Motor neuron (in vitro differentiated cells): ENCODE measurements at places on chromosomes 3 and 15.
A peak's percentile ranks its signal among the peaks of the same experiment; 100 is the strongest.

DNA sequence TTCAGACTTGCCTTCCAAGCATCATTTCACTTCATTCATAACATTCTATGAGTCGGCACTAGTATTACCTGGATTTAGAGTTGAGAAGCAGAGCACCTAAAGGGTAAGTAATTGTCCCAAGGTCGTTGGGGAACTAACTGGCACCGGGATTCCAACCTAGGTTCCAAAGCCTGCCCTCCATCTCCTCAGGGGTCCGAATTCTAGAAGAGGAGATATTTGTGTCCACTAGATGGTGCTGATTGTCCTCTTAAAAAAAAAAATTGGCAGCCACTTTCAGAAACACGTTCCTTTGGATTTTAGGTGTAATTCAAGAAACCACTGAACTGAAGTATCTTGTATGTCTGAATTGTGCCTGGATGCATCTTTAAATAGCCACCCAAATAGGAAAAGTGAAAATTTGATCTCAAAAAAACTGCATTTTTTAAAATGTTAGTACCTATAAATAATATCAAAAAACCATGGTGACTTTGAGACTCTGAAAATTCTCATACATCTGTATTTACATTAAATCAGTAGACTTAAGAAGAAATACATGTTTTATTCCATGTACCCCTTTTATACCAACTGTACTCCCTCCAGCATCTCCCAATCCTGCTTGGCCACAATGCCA, 3.9 kb upstream of the FSIP1 start:
- no peak for ATAC-seq

GRCh38 chr3:182023843-182024242, 312.1 kb downstream of the SOX2 start:
- ATAC-seq = no peak

DNA sequence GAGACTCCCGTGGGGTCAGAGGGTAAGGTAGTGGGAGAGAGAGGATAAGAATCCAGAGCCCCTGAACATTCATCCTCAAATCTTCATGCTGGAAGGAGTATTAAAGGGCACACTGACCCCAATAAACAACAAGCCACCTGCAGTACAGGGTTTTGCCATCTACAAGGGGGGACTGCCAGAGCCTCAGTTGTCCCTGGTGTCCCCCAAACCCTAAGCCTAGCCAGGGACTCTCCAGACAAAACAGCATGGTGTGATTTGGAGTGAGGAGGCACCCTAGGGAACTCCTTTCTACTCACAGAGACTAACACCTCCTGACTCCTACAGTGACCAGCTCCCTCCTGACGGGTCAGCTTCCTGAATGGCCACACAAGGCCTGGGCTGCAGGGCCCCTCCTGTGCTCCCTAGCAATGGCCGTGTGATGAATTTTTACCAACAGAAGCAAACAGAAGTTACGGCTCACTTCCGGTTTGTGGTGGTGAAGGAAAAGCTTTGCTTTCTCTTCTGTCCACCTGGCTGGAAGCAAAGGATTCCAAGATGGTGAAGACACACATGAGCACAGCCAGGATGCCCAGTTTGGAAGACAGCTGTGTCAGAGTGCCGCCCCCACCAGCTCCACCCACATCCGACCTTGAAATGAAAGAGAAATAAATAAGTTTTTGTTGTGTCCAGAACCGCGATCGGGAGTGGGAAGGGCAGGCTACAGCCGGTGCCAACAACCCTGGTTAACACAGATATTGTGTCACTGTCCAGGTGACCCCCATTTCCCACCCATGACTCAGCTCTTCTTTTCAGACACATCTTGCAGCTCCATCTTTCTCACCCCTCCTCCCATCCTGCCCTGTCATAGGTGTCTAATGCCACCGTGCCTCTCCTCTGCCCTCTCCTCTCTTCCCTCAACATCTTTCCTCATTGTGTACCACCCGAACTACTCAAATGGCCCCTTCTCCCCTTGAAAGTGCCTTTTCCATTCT, 69.6 kb upstream of the ATP13A3 start:
- ATAC-seq = no peak

DNA sequence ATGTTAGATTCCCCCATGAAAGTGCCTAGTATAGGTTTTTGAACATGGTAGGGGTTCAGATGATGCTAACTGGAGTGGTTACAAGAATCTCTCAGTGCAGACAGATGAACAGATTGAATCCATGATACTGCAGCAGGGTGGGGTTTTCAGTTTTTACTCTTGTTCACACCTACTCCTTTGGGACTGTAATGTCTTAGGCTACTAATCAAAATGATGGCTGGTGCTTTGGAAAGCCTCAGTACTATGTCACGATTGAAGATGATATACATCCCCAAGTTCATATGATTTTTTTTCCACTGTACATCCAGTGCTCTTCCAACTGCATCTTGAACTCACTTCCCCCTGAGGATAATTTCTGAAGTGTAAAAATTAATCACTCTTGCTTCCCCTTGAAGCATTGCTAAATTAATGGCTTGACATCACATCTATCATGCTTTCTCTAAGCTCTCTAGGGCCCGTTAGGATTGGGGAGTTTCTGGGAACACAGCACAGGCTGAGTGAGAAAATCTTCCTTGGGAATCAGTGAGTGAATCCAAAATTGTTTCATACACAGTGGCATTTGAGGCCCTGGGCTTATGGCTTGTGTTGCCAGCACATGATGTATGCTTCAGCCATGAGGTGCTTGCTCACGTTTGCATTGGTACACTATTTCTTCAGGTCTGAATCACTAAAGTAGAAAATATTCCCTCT, 115.0 kb upstream of the TPRG1 start:
- no peak for ATAC-seq

- peak; percentile 47 for ATAC-seq
Measured at GRCh38 chr15:73753250-73754130, at the start of gene INSYN1. TSS of gene INSYN1 (minus strand) at chr15:73753351. CDS start at chr15:73751130, 2,221 bp downstream.

DNA sequence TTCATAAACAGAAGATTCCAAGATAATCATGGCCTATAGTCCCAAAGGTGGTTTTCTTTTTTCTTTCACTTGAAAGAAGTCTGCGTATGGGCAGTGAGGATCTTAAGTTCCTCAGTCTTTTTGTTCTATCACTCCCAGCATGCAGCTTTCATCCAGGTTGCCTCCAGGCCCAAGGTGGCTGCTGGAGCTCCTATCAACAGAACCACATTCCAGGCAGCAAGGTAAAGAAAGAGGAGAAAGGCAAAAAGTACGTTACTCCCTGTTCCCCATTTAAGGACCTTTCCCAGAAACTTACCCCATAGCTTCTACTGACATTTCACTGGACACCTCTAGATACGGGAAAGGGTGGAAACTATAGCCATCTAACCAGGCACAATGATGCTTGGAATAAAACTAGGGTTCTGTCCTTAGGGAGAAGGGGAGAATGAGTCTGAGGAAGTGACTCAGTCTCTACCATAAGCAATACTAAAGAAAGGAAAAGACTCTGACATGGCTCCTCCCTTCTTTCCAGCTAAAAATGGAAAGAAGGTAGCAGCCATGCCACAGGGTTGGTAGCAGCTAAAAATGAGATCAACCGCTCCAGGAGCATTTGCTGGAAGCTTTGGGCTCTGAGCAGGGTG, 313.9 kb upstream of the NR2E3 start:
- ATAC-seq = no peak

DNA sequence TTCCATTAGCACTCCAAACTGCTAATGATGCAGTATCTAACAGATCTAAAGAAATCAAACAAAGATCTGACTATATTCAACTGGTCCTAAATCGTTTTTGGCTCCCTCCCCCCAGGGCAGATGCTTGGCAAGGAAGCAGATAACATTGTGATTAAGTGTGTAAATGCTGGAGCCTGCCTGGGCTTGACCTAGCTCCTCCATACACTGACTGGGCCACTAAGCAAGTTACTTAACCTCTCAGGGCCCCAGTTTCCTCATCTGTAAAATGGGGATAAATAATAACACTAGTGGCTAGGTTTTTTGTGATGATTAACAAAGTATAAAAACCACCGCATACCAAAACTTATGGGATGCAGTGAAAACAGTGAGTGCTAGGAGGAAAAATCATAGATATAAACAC, 9.2 kb downstream of the EID1 start:
- ATAC-seq = no peak

- no peak for ATAC-seq
Measured at GRCh38 chr3:152193673-152194267, 75.0 kb upstream of the MBNL1 start.

DNA sequence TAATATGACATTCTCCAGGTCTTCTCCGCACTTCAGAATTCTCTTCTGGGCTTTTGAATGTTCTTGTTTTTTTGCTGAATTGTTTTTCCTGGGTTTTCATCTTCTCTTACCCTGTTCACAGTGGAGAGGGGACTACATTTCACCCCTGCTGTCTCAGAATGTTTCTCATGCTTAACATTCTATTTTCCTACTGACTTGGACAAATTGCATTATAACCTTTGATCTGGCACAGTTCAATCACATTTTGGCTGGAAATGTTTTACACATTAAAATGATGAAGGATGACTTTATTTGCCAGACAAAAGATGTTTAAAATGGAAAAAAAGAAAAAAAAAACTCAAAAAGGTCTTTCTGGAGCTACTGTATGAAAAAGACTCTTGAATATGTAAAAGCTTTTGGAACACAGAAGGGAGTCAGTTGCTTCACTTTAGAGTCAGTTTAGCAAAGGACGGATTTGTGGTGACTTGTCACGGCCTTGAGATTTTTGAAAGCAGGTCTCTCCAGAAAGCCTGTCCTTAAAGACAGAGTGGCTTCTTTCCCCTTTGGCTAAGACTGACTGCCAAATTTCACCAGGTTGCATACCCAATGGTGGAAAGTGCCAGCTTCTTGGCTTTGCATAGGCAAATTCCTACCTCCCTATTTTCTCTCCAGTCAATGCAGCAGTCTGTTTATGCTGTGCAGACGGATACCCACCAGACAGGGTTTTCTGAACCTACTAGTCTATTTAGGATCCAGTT, 401.0 kb upstream of the TBL1XR1 start:
- no peak for ATAC-seq

- peak; percentile 59 for ATAC-seq
Measured at GRCh38 chr15:34773917-34774316, 19.1 kb upstream of the GJD2 start.

DNA sequence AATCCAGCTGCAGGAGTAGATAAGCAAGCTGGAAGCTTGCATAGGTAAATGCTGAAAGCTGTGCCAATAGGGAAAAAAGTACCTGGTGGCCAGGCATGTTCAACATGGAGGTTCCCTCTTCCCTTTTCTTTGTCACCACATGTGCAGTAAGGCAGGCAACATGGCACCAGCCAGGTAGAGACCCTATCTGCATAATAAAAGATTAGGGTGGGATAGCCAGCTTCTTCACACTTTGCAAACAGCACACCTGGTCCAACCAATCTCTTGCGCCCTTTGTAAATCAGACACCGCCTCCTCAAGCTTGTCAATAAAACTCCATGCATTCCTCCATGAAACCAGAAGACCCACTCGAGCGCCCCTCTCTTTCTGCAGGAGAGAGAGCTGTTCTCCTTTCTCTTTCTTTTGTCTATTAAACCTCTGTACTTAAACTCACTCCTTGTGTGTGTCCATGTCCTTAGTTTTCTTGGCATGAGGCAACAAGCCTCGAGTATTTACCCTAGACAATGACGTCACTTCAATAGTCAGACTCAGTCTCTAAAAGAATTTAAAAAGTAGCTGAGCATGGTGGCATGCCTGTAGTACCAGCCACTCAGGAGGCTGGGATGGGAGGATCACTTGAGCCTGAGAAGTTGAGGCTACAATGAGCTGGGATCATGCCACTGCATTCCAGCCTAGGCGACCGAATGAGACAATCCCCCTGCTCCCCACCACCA, 256.3 kb downstream of the SCAPER start:
- ATAC-seq = no peak

GRCh38 chr15:36831125-36831903, 251.9 kb downstream of the CDIN1 start:
- no peak for ATAC-seq

DNA sequence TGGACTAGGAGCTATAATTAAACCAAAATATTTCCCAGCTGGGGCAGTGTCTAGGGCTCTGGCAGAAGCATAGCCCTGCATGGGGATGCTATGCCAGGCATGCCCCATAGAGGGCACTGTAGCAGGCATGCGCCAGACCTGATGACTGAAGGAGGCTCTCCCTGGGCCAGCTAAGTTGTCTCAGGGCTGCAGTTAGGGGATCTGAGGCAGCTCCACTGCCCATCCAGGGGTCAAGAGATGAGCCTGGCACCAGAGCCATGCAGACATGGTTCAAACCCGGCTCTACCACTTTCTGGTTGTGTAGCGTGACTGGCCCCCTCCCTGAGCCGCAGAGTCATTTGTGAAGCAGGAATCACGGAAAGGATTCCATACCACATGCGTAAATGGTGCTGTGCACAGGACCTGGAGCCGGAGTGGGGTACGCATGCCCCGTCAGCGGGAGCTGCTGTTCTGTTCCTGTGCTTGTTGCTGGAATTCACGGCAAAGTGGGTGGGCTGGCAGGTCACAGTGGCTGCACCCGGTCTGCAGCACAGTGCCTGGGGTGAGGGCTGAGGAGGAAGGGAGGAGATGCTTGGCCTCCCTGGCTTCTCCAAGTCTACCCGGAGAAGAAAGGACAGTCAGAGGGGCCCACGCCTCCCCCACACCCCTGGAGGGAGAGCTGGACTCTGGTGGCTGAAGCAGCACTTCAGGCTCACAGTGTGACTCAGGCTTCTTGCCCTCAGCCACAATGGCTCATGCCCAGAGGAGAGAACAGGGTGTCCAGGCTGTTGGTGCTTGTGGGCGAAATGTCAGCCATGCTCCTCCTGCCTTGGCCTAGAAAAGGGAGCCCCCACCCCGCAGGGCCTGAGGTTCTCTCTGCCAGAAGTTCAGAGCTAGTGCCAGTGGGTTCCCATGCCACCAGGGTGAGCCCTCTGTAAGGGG, 43.1 kb downstream of the DNASE1L3 start:
- peak; percentile 65 for ATAC-seq

- ATAC-seq = no peak
Measured at GRCh38 chr3:114331007-114331406, 37.2 kb downstream of the TIGIT start.

DNA sequence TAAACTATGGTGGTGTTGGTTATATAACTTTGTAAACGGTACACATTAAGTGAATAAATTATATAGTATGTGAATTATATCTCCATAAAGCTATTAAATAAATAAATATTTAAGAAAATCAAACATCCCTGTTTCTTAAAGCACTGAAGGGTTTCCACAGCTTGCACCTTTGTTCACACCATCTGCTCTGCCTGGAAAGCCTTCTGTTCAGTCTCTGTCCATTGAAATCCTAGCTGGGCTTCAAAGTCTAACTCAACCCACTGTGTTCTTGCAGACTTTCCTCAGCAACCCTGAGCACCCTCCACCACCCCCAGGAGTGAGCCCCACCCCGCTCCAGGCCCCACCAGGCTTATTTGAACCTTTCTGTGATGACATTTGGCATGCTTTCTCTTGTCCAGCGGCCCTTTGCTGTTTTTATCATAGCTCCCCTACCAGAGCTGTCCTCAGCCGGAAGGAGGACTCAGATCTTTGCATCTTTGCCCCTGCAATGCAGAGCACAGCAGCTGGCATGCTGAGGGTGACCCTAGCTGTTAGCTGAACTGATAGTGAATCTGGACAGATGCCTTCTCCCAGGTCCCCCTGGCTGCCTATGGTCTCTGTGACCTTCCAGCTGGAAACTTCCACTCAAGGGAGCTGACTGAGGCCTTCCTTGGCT, 105.2 kb downstream of the DAPK2 start:
- no peak for ATAC-seq
